ENCODE measurements at places on chromosomes 1 and 21.

DNA sequence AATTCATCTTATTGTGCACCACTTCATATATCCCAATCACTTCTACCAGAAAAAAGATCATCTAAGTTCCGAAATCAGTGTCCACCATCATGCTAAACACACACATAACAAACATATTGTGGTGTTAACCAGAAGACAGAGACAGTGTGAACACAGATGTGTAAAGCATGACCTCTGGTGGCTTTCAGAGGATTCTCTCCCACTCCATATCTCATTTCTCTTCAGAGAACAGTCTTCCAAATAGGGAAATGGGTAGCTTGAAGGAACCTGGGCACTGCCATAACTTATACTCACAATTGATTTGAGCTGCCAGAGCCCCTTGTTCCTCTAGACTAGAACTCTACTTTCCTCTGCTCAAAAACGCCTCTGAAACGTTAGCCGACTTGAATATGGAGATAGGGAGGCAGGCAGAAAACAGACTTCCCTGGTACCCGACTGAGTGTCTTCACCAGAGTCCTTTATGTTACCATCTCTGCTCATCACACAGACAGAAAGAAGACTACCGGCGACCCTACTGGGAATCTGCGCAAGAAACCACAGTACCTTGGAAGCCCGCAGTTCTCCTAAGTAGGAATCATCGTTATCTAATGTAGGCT lies 1.8 kb upstream of the ELAPOR1 start:
- DNase-seq: no peak

- no peak for DNase-seq
Measured at GRCh38 chr1:112905395-112906149, 50.4 kb downstream of the SLC16A1 start.

GRCh38 chr1:28258628-28259251 lies 578 bp upstream of the SESN2 start:
- DNase-seq: no peak

DNA sequence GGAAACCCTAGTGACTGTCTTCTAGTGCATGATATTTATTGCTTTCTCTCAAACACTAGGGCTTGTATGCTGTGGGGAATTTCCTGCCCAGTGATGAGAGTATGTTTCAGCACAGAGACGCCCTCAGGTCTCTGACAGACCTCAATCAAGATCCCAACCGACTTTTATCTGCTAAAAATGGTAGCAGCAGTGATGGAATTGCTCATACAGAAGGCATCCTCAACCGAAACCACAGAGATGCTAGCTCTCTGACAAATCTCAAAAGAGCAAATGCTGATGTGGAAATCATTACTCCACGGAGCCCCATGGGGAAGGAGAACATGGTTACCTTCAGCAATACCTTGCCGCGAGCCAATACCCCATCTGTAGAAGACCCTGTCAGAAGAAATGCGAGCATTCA lies 41.3 kb downstream of the PLPPR4 start:
- DNase-seq: no peak

GRCh38 chr1:55257958-55258357 lies 42.8 kb upstream of the USP24 start:
- no peak for DNase-seq

All from RWPE1 (cell line).